ENCODE measurements at places on chromosomes 16 and 17.
A peak's percentile ranks its signal among the peaks of the same experiment; 100 is the strongest.

DNA sequence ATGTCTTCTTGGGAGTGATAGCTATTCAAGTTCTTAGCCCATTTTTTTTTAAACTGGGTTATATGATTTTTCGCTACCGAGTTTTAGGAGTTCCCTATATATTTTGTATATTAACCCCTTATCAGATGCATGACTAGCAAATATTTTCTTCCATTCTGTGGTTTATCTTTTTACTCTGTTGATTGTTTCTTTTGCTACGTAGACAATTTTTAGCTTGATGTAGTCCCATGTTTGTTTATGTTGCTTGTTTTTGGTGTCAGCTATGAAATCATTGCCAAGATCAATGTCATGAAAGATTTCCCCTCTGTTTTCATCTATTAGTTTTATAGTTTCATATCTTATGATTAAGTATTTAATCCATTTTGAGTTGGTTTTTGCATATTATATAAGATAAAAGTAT is 480.5 kb downstream of the CDH11 start:
- no peak for DNase-seq

DNA sequence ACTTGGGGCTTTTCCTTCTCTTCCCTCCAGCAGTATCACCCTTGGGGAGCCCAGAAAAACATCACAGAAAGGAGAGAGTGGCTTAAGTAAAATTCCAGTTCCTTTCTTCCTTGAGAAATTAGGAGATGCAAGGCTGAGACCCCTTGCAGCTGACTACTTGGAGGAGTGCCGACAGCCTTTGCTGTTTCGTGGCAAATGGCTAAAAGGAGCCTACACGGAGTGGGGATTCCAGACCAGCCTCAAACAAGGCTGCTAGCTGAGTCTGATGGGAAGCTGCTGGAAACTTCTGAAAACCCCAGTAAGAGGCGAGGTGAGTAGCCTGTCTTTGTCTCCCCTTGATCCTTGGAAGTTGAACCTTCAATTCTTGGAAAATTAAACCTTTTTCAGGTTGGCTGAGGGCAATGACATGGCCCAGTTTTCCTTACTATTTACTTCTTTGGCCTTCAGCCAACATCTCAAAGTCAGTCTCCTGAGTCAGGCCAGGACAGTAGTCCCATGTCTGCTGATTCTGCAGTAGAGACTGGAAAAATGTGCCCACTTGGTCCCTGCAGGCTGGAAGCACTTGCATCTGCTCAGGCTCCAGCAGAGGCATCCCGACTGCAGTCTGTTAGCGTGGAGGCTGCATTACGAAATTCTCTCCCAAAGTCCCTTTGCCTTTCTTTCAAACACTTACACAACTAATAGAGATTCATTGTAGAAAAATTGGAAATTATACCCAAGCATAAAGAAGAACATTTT is 23.4 kb downstream of the SMIM36 start:
- DNase-seq, result no peak

DNA sequence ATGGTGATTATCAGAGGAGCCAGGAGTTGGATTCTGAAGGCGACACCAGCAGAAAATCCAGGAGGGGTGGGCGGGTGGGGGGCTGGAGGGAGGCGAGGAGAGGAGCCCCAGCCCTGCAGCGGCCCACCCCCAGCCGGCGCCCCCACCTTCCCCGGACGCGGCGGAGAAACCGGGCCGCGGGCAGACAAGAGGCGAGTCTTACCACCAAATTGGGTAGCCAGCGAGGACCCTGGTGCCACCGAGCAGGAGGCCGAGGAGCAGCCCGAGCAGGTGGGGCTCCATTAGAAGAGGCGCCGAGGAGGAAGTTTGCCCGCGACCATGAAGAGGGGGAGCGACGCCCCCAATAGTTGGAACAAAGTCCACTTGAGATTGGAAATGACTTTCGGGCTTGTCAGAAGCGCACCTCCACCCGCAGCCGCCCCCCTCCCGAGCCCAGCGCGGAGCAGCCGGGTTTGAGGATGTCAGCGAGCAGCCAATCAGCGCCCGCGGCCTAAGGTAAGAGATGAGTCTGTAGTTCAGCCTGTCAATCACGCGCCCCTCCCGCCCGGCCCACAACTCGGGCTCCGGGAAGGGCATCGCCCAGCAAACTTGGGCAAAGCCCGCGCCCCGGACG is at the start of gene WNT3:
TSS of gene WNT3 (minus strand) at position 377 of the 613 bp plus-strand sequence. CDS start at position 282, 95 bp downstream.
- DNase-seq, result no peak

GRCh38 chr17:9364837-9365430 is 210.7 kb downstream of the STX8 start:
- no peak for DNase-seq

GRCh38 chr17:83180264-83180995 is 101.0 kb downstream of the METRNL start:
- peak; percentile 54 for DNase-seq

DNA sequence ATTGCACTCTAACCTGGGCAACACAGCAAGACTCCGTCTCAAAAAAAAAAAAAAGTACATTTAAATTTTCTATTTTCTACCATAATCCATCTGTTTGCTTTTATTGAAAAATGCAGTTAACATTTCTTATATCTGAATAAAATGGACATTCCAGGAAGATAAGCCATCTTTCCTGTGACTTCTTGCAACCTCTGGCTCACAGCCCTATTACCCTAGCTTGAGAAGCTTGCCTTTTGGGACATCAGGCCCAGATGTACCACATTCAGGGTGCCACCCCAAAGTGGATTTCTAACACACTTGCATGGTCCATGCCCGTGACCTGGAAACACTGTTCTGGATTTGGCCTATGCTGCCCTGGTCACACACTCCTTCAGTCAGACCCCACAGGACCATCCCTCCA is 30.1 kb upstream of the DDX52 start:
- DNase-seq, result no peak

- no peak for DNase-seq
These were observed 174.9 kb downstream of the RAB11FIP4 start for GRCh38 chr17:31566247-31566991.

GRCh38 chr17:79789943-79790804 is 6.7 kb downstream of the CBX8 start:
- peak; percentile 72 for DNase-seq

DNA sequence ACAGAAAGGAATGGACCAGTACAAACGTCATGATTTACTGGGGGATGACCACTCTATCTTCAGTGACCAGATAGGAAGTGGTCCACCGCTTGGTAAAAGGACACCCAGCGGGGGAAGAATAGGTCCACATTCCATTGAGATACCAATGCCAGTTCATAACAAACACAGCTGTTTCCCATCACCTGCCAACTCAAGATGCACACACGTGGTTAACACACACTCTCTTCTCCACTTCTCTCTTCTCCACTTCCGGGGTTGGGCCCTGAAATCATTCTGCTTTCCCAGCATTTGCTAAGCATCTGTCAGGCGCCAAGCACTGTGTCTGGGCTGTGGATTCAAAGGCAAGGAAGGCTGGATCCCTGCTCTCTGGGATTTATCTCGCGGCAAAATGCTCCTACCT is 175.5 kb downstream of the SLC39A11 start:
- DNase-seq, result no peak

- DNase-seq, result no peak
These were observed 2.2 kb upstream of the CHD3 start for GRCh38 chr17:7886227-7887037.

DNA sequence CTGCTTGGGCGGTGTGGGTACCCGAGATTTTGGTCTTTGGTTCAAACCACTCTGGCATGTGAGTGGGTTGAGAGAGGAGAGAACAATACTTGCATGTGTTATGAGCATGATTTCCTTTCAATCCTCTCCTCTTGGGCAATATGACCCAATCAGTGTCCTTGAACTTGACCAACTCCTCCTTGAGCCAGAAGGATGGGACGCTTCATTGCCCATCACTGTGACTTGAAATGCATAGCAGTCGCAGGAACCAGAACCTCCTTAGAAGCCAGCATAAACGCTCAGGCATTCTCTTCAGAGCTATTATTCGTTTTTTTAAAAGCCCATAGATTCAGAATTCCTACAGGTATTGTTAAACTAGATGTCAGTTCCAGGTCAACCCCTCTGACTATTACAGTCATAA is 367.4 kb downstream of the HAPSTR1 start:
- no peak for DNase-seq

GRCh38 chr17:76082326-76083251 is 3.6 kb downstream of the ZACN start:
- no peak for DNase-seq

- DNase-seq, result no peak
These were observed 67.9 kb downstream of the RAI1 start for GRCh38 chr17:17749025-17749772.

GRCh38 chr17:17041018-17041521 is 1.2 kb upstream of the MPRIP start:
- no peak for DNase-seq

- DNase-seq, result no peak
These were observed 23.8 kb downstream of the NLRP1 start for GRCh38 chr17:5560361-5560988.

DNA sequence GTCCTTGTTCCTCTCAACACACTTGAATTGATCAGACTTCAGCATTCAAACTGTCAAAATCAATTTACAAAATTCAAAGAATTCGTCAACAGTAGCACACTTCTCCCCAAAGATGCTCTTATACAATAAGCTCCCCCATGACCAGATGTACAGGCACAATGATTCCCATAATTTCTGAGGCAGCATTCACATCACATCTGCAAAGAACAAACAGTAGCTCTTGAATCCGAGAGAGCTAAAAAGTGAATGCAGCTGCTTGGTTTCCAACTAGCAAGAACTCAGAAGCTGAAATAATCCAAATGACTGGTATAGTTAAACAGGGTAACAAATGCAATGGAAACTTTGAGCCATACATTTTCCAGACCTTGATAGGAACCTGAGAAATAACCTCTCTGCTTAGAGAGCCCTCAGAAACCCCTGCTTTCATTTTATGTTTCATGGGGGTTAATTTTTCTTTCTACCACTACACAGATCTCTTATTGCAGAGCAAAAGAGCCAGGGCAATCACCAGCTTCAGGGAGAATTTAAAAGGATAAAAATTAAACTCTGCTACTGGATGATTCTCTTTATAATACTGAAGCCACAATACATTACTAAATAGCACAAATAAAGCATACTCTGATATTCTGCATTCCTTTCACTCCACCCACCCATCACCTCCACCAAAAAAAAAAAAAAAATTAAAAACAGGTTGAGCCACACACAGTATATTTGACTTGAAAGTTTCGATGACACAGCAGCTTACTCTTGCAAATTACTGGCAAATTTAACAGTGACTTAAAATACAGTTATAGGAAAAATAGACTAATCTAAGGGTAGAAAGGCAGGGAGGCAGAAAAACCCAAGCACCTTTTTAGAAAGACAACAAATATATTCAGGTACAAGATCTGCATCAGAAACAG is 23.1 kb upstream of the TMEM97 start:
- DNase-seq, result no peak

DNA sequence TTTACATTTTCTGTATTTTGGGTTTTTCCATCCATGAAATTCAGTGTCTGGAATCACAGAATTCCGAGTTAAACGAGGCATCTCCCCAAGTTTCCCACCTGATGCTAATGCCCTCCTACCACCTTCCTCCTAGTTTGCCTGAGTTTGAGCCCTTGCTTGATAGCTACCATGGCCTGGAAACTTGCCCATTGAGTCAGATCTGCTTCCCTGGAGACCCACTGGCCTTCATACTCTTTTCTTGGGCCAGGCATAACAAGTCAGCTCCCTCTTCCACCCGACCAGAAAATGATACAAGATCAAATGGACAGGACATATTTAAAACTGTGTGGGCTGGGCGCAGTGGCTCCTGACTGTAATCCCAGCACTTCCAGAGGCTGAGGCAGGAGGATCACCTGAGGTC is 10.2 kb downstream of the SETD1A start:
- no peak for DNase-seq

- no peak for DNase-seq
These were observed 21.9 kb downstream of the STAT5A start for GRCh38 chr17:42309986-42310786.

DNA sequence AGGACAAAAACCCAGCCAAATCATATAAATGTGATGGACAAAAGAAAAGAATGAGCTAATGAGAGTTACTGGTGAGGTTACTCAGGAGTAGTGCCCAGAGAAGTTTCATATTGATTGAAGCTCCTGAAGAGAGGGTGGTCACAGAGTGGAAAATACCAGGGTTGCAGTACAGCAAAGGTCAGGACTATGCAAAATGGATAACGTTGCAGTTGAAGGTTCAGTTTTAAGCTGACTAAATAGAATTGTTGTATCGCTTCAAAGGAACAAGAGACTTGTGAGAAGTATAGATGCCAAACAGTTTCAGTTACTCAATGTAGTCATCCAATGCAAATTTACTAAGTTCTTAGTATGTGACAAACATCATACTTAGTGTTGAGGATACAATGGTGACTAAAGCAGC is 47.1 kb downstream of the ABCA8 start:
- DNase-seq, result no peak

- no peak for DNase-seq
These were observed 42.7 kb upstream of the SMPD3 start for GRCh38 chr16:68490829-68491575.

GRCh38 chr16:73036074-73036826 is 11.7 kb downstream of the ZFHX3 start:
- DNase-seq, result no peak

DNA sequence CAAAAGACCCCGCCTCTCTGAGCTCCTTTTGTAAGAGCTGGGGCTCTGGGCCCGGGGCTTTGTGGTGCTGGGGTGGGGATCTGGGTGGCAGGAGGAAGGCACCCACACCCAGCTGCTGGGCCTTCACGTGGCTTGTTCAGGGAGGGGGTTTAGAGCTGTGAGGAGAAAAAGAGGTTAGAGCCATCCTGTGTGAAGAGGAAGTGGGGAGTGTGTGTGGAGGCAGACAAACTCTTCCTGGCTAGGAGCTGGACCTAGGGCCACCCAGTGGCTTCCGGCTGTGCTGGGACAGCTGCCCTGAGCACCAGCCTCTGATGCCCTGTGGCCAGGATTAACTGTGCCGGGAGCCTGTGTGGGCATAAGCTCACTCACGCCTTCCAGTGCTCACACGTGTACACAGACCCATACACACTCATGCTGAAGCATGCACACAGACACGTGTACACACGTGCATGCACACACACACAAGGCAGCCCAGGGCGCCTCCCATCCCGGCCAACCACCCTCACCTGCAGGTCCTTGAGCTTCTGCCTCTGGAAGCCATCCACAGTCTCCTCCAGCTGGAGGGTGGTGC is 7.4 kb downstream of the CIBAR2 start:
- DNase-seq, result no peak

All from type B pancreatic cell (in vitro differentiated cells).